Pancreas (tissue), 10 donors: ENCODE measurements at places on chromosomes 16 and 17.

DNA sequence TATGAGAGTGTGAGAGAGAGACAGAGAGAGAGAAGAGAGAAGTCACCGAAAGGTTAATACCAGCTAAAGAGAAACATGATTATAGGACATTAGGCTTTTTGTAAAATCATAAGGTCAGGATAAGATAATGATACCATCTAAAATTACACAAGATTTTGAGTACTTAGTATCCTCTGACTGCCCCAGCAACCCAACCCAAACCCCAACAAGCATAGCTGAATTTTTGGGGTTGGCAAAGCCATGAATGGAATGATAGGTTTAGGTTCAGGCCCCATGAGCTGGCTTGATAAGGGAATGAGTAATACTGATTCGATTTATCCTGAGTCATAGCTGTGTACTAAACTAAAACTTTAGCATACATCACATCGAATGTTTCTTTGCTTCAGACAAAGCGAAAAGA lies 259.5 kb downstream of the IRX3 start:
- no peak for DNase-seq

GRCh38 chr16:81385031-81385756 lies 59.4 kb upstream of the CMIP start:
- DNase-seq: no peak

- no peak for DNase-seq
Observed at GRCh38 chr17:32869345-32870026, 7.4 kb downstream of the MYO1D start.

DNA sequence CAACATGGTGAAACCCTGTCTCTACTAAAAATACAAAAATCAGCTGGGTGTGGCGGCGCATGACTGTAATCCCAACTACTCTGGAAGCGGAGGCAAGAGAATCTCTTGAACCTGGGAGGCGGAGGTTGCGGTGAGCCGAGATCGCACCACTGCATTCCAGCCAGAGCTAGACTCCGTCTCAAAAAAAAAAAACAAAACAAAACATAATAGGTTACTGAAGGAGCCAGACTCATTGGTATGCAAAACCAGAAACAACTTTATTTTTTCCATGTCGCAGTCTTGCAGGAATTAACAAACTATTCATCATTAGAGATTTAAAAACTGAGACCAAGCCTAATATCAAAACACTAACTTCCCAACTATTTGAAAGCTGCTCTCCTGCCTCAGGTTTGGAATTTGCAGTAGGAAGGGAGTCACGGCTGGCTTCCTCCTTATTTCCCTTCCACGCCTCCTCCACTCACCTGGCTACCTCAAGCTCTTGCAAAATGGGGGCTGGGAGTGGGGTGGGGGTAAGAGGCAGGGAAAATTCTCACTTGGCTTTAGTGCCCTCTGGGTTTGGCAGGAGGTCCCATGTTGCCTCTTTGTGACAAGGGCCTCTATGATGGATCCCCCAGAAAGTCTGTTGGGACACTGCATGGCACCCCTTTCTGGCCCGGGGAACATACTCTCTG lies 34.1 kb upstream of the MYH10 start:
- DNase-seq: no peak

DNA sequence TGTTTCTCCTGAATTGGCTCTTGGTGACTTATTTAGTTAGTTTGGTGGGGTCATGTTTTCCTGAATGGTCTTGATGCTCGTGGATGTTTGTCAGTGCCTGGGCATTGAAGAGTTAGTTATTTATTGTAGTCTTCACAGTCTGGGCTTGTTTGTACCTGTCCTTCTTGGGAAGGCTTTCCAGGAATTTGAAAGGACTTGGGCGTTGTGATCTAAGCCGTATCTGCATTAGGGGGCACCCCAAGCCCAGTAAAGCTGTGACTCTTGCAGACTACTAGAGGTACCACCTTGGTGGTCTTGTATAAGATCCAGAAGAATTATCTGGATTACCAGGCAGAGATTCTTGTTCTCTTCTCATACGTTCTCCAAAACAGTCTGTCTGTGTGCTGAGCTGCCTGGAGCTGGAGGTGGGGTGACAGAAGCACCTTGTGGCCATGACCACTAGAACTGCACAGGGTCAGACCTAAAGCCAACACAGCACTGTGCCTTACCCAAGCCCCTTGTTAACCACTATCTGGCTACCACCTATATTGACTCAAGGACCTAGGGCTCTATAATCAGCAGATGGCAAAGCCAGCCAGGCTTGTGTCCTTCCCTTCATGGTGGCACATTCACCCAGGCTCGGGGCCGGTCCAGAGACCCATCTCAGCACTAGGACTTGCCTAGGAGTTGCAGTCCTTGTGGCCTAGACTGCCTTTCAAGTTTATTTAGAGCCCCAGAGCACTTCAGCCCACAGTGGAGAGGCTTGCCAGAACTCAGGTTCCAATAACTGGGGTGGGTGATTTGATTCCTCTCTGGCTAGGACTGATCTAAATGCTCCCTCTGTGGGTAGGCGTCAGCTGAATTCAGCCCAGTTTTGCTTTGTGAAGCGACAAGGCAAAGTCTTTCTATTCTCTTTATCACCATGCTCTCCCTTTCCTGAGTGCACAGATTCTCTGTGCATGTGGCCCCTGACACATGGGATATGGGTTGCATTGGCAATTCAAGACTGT lies 11.0 kb downstream of the RNF135 start:
- no peak for DNase-seq

- peak; percentile 48 for DNase-seq
Observed at GRCh38 chr17:27345141-27345904, 51.4 kb downstream of the WSB1 start.

DNA sequence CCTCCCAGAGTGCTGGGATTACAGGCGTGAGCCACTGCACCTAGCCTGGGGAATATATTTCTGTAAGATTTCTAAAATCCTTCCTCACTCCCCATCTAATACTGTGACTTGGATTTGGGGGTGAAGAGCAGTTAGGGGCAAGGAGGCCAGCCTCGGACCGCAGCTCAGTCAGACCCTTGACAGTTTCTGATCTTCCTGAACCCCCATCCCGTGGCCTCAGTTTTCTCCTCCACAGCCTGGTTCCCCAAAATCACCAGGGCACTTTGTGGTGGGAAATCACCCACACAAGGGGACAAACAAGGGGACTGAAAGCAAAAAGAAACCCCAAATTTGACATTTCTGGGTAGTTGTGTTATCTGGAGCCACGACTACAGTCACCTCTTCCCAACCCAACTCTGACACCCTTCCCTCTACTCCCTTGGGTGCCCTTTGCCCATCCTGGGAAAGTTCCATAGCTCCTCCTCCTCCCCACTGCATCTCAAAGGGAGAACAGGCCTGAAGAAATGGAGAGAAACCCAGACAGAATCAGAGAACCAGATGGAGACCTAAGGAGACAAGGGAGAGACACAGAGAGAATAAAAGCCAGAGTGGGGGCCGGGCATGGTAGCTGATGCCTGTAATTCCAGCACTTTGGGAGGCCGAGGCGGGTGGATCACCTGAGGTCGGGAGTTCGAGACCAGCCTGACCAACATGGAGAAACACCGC lies 2.8 kb upstream of the STAT5A start:
- no peak for DNase-seq

- no peak for DNase-seq
Observed at GRCh38 chr16:26791169-26791568, 275.6 kb upstream of the C16orf82 start.

GRCh38 chr16:73616166-73616753 lies 568.3 kb upstream of the ZFHX3 start:
- DNase-seq: no peak

DNA sequence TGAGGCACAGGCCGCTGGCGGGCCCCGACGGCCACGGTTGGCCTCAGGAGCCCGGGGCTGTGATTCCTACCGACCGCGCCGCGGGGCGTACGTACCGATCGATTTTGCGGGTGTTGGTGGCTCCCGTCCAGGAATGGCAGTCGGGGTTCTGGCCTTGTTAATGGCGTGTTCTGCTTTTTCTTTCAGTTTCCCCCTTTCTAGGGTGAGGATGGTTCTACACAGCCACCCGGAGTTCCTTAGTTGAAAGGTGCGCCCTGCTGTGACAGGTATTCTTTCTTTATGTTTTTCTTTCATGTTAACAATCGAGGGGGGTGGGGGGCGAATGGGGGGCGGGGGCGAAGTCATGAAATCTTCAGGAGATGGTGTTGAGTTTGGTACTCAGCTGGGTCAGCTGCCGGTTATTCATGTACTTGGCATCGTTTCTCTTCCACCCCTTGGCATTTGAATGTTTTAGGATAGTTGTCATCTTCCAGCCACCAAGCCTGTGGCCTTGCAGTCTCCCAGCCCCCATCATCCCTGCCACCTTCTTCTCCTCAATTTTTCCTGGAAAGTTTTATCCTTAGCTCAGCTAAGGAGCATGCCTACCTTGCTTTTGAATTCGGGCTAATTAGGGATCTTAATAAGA lies 802 bp downstream of the CYLD start:
- peak; percentile 37 for DNase-seq

GRCh38 chr16:87320510-87321227 lies 3.5 kb upstream of the C16orf95 start:
- no peak for DNase-seq

GRCh38 chr16:60642956-60643355 lies 1393.3 kb downstream of the CDH8 start:
- no peak for DNase-seq

- DNase-seq: no peak
Observed at GRCh38 chr16:66521252-66521713, 28.6 kb downstream of the TK2 start.

DNA sequence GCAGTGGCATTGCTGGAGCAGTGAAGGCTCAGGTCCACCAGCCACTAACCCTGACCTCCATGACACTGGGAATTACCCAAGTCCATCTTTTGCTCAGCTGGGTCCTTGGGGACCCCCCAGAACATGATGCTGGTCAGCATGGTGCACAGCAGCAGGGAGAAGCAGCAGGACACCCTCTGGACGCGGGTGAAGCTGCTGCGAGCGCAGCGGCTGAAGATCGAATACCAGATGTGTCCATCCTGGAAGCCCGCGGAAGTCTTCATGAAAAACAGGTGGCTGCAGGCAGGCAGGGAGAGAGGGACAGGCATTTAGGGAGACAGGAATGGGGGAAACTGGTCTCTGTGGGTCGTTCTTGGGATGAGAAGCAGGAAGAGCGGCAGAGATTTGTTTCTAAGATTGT lies 53.4 kb upstream of the GCSH start:
- no peak for DNase-seq

- DNase-seq: no peak
Observed at GRCh38 chr16:87684711-87685404, 80.9 kb downstream of the KLHDC4 start.
